ENCODE measurements at places on chromosomes 5 and 9.

GRCh38 chr5:123719004-123719403 is 207.0 kb downstream of the CSNK1G3 start:
- DNase-seq: no peak

GRCh38 chr5:33679791-33680190 is 212.0 kb downstream of the ADAMTS12 start:
- no peak for DNase-seq

- DNase-seq: no peak
These were observed 51.0 kb upstream of the APC start for GRCh38 chr5:112686675-112687074.

DNA sequence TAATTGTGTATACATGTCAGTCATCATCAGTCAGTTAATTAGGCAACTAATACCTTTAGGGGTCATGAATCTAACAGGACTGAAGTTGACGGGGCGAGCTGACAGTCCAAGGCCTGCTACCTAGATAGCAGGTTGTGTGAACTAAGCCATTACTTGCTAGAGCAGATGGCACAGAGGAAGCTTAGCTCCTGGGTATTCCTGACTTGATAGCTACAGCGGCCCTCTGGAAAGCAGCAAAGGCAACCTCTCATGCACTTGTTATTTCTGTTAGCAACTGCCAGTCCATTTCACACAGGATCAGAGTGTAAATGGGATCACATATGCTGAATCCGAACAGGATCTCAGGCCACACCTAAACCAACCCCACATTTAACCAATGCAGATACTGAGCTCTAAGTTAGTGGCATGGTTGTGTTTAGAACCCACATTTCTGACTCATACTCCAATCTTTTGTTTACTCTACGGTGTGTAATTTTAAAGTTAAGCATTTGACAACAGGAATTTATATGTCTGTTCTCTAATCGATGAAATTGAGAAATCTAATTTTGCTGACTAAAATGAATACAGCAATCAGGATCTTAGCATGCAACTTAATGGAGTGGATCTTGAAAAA is 521.3 kb upstream of the ZNF608 start:
- DNase-seq: no peak

DNA sequence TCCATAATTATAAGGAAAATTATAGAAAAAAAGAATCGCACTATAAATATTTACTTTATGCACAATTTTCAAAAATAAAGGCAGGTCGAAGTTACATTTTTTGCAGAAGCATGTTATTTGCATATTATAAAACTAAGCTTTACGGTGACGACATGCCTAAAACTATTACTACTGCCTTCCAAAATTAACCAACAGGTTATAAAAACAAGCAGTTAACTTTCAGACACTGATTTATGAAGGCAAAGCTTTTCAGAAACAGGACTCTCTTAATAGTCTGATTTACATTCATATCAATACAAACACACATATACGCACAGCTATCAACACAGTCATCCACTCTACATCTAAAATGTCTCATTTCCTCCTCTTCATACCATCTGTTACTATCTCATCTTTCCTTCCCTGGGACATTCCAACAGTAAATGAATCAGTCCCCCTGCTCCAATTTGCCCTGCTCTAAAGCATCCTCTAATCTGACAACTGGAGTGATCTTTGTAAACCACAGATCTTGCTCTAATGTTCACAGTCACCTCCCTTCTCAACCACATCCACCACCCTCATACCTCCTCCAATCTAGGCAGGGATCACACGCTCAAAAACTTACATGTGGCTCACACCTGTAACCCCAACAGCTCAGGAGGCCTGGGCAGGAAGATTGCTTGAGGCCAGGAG is 21.6 kb downstream of the FBXW11 start:
- DNase-seq: peak; percentile 83

GRCh38 chr5:68219161-68219816 is 3.7 kb downstream of the PIK3R1 start:
- DNase-seq: no peak

- DNase-seq: no peak
These were observed 31.9 kb upstream of the SPDL1 start for GRCh38 chr5:169551696-169552095.

DNA sequence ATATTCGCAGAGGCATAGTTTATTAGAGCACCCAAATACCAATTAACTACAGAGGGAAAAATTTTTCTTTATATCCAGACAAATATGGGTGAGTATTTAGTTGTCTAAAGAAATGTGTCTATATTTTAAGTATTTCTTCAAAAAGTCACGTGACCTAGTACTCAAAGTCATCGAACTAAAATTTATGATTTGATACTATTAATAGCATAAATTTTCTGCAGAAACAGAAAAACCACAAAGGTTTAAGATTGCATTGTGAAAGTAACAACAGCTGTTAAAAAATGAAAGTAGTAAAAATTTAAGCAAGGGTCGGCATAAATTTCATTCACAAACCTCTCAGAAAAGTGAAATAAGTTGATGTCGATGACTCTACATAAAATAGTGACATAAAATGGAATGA is 323.9 kb upstream of the RORB start:
- no peak for DNase-seq

- no peak for DNase-seq
These were observed 240.2 kb downstream of the FBXL17 start for GRCh38 chr5:108141676-108142075.

GRCh38 chr5:127649018-127649439 is at the start of gene CTXN3:
Gene CTXN3 (plus strand): TSS chr5:127649082. CDS start chr5:127657522, 8,440 bp downstream.
- no peak for DNase-seq

GRCh38 chr9:120156376-120156775 is 423.6 kb downstream of the CDK5RAP2 start:
- no peak for DNase-seq

DNA sequence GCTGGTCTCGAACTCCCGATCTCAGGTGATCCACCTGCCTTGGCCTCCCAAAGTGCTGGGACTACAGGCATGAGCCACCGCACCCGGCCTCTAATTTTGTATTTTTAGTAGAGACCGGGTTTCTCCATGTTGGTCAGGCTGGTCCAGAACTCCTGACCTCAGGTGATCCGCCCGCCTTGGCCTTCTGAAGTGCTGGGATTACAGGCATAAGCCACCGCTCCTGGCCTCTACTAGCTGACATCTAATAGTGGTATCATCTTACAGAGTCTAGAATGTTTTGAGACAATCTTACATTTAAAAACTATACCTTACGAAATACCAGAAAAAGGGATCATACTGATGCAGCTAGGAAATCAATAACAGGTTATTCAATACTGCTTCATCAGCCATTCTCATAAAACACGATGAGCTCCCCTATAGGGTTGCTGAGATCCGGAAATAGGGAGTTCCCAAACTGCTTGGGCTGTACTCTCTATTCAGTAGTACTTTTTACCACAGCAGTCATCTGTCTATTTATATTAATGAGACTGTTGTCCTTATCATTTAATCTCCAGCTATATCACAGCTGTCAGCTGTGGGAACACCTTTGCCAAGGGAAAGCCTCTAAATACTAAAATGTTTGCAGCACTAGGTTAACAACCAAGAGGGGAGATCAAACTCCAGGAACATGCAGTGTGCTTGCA is 8.1 kb upstream of the UBE2D2 start:
- no peak for DNase-seq

- no peak for DNase-seq
These were observed 14.8 kb downstream of the TGFBI start for GRCh38 chr5:136043551-136043950.

GRCh38 chr9:88680505-88681160 is 145.7 kb downstream of the NXNL2 start:
- no peak for DNase-seq

- no peak for DNase-seq
These were observed 50.7 kb downstream of the UIMC1 start for GRCh38 chr5:176955895-176956294.

DNA sequence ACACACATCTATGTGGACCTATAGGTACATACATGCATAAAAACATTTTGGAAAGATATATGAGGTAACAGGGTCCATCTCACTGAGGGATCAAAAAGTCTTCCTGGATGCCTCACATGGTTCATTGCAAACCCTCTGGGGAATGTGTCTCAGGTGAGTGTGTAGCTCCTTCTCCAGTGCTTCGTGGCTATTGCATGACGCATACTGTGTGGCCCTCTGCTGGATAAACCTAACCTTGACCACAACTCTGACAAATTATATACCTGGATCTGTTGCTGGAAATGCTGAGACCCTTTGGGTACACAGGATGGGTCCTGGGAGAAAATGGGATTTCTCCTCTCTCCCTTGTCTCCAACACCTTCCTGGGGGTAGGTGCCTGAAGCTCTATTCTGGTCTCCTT is 91.9 kb downstream of the JAKMIP2 start:
- DNase-seq: no peak

- no peak for DNase-seq
These were observed 523.8 kb downstream of the RASEF start for GRCh38 chr9:82539146-82539545.

DNA sequence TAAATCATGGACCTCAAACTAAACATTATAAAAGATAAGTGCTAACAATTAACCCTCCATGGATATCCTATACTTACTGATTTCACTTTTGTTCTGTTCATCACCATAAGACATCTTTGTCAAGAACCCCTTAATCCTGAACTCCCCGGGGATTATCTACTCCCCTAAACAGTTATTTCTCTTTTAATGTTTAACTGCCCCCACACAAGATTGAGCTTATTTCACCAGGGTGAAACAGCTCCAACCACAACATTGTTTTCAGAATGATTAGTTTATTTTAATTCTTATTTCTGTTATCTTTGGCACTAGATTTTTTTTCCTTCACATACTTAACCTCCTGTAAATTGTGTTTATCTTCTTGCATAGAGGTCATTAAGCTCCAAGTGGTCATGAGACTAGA is 103.2 kb upstream of the HCN1 start:
- DNase-seq: no peak

DNA sequence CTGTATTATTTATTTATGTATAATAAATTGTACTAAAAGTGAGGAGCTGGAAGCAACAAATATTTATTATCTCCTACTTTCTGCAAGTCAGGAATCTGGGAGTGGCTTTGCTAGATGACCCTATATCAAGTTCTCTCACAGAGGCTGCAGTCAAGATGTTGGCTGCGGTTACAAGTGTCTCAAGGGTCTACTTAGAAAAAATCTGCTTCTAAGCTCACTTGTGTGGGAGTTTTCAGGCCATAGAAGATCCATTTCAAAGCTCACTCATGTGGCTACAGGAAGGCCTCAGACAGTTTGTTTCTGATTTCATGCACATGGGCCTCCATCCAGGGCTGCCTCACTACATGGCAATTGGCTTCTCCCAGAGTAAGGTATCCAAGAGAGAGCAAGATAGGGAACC is 551.1 kb downstream of the CAAP1 start:
- DNase-seq: no peak

GRCh38 chr5:37554938-37555337 is 175.8 kb downstream of the WDR70 start:
- no peak for DNase-seq

GRCh38 chr9:110049699-110050450 is 158.1 kb downstream of the C9orf152 start:
- DNase-seq: no peak

GRCh38 chr5:35339616-35340100 is 109.4 kb upstream of the PRLR start:
- no peak for DNase-seq

DNA sequence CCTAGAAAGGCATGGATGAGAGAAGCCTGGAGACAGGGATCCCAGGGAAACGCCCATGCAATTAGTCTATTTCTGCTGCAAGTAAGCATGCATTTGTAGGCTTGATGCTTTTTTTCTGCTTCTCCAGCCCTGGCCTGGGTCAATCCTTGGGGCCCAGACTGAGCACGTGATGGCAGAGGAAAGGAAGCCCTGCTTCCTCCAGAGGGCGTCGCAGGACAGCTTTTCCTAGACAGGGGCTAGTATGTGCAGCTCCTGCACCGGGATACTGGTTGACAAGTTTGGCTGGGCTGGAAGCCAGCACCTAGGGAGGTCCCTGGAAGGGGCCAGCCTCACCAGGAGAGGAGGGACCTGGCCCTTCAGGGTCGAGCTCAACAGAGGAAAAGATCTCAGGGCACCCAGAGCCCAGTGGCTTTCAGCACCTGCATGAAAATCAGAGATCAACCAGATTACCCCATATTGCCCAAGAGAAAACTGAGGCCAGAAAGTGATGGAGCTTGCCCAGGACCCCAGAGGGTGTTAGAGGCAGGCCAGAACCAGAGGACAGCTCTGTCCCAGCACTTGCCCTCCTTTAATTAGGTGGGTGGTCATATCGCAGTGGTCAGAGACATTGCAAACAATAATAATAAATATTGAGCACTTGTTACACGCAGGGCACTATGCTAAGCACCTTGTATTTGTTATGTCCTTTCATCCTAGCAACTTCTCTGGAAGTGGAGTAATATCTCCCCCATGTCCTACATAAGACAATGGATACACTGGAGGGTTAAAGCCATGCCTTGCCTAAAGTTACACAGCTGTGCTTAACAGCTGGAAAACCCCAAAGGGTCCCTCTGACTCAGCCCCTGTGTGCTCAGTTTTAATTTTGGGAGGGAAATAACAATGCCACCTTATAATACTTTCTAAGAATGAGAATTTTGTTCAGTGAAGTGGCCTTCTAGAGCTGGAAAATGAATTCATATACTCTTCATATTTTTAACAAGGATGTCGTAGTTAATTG is 67.1 kb downstream of the KLF4 start:
- DNase-seq: no peak

GRCh38 chr5:52837068-52837467 is 49.4 kb downstream of the ITGA1 start:
- no peak for DNase-seq

DNA sequence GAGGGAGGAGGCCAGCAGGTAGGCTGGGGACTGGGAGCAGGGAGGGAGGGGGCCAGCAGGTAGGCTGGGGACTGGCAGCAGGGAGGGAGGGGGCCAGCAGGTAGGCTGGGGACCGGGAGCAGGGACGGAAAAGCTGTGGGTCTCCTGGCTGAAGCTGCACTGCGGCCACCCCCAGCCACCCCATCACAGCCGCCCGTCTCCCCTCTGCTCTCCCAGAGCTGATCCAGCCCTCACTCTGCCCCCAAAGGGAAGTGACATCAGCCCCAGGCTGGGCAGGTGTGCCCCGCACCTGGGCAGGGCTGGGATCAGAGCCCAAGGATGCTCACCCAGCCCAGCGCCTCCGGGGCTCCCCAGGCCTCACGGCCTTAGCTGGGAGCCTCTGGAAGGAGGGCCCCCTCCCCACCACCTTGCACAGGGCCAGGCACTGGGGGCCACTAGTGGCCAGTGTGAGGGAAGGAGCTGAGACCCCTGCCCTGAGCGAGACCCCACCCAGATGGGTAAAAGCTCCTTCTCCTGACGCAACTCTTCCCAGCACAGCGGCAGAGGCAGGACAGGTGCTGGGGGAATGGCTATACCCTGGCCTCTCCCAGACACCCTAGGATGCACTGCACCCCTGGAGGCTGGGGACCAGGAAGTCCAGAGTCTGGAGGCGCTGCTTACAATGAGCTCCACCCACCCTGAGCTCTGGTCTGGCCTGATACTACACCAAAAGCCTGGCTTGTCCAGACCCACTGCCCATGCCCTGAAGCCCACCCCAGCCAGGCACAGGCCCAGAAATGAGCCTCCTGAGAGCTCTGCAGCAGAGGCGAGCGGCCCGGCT is 11.6 kb downstream of the AGPAT2 start:
- no peak for DNase-seq

DNA sequence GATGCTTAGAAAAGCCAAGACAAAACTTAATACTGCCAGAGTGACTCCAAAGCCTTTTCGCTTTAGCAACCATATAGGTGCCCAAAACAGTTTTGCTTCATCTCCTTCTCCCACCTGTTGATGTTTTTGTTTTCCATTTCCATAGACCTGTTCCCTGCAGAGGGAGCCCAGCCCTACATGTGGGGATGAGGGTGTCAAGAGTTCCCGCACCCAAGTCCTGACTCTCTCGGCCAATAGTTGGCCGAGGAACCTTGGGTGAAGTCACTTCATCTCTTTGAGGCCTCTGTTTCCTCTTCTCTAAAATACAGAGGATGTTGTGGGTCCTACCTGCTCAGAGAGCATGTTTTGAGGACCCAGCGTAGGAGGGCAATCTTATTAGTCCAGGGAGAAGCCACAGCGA is 38.5 kb upstream of the LCP2 start:
- no peak for DNase-seq
